ENCODE measurements at places on chromosomes 7 and 10. TPM values are rescaled to one million over a fixed set of nuclear protein-coding genes. Genes with fewer than 3 reads are reported as not detected.

The TMEM229A gene
- not detected for total RNA-seq

The SEMA3C gene
- not detected for total RNA-seq

The ZNF804B gene
- total RNA-seq: not detected

The POLR2J2 gene
- total RNA-seq: 19.4 TPM

The SPDYE8 gene
- not detected for total RNA-seq

The IL2RA gene
- total RNA-seq: 174 TPM

The APBB1IP gene
- total RNA-seq: 75.9 TPM

The HIPK2 gene
- total RNA-seq: 17.0 TPM

The GPC2 gene
- total RNA-seq: 8.1 TPM

The GPRIN2 gene
- not detected for total RNA-seq

The RHOBTB1 gene
- not detected for total RNA-seq

The TEX36 gene
- total RNA-seq: not detected

The PAX4 gene
- not detected for total RNA-seq

The UNCX gene
- total RNA-seq: not detected

The CTAGE6 gene
- 0.44 TPM for total RNA-seq

The RSPH10B gene
- 0.37 TPM for total RNA-seq

The ZNF467 gene
- 0.11 TPM for total RNA-seq

The CALU gene
- 34.8 TPM for total RNA-seq

The SEMA4G gene
- 0.16 TPM for total RNA-seq

The WDR37 gene
- total RNA-seq: 24.9 TPM

The PILRA gene
- 11.5 TPM for total RNA-seq

The CALN1 gene
- total RNA-seq: not detected

The SCIN gene
- total RNA-seq: 0.39 TPM

The CYP2C19 gene
- not detected for total RNA-seq

The PON1 gene
- total RNA-seq: not detected

The MDFIC gene
- 63.6 TPM for total RNA-seq
